Stimulated activated CD4-positive, alpha-beta T cell treated with anti-CD3 and anti-CD28 coated beads, Interleukin-12 subunit alpha, Interleukin-12 subunit beta, amount 100 ng/mL, for 24 hours (primary cell): ENCODE measurements at places on chromosomes 5 and 9.

GRCh38 chr5:97531549-97531948 is 348.5 kb upstream of the RIOK2 start:
- DNase-seq: no peak

DNA sequence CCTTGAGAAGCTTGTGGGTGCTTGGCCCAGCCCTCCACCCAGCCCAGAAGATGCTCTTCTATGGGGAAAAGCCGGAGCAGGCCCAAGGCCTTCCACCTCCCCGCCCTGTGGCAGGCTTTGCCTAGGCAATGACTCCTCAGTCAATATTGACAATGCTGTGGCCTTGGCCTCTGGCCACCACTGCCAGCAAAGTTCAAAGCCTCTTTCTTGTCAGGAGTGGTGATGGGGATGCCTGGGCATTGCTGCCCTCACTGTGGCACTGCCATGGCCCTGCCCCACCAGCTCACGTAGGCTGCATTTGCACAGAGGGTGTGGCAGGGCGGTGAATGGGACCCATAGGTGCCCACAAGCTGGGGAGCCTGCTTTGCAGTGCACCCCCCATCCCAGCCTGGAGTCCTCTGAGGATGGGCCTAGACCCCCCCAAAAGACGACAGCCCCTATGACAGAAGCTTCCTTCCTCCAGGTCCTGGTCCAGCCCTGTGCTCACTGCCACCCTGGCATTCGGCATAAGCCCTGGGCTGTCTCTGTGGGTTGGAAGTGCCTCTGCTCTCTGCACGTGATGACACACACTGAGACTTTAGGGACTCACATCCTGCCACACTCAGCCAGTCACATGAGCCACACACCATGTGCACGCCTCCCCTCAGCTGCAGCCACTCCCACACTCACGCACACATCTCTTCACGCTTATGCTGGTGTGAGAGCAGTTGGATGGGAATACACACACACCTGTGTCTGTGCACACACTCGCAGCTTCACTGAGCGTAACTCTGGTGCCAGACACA is 31.1 kb downstream of the MORN5 start:
- DNase-seq: no peak

GRCh38 chr9:36450110-36450732 is 50.2 kb upstream of the RNF38 start:
- no peak for DNase-seq

GRCh38 chr5:84779186-84779585 is 394.5 kb upstream of the EDIL3 start:
- DNase-seq: no peak

DNA sequence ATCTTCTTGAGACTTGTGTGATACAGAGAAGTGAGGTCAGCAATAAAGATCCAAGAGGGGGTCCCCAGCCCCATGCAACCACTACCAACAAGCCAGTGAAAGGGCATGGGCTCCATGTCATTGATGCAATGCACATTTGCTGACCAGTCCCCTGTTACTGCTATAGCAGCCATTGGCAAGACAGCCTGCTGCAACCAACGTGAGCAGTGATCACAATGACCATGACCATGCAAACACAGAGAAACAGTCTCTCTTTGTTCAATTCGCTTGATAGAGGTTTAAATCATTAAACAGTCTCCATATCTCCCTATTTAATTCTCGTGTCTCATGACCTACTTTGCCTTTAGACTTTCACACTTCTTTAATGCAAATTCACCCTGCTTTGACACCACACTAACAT is 30.0 kb upstream of the FOXB2 start:
- no peak for DNase-seq

DNA sequence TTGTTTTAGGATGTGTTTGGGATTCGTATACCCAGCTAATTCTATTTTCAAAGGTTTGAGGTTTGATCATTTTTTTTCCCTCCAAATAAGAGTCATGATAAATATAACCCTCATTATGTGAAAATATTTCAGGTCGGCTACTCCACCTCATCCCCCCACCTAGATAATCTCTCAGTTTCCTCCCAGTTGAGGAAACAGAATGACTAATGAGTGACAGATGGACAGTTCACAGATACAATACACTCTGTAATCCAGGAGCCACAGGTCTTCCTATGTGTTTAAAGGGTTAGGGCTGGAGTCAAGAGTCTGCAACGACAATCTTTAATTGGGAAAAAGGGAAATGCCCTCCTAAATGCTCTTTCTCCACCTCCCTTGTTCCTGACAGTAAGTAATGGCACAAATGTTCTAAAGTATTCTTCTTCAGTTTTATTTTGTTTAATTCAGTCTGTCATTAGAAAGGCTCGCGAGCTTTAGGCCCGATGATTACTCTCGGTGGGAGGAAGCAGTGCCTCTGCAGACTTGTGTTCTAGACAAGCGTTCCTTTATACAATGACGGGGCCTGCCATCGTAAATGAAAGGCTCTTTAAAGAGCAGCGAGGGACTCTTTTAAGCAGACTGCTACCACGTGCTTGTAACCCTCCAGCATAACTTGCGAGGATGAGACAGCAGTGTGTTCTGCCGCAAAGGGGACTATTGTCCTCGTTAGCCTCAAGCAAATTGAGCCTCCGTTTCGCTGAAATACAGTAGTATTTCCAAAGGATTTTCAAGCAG is 69.0 kb downstream of the MEF2C start:
- no peak for DNase-seq

GRCh38 chr5:155783791-155784190 is 543.2 kb upstream of the SGCD start:
- DNase-seq: no peak

GRCh38 chr5:138180183-138180782 is 1.4 kb downstream of the KIF20A start:
- no peak for DNase-seq

DNA sequence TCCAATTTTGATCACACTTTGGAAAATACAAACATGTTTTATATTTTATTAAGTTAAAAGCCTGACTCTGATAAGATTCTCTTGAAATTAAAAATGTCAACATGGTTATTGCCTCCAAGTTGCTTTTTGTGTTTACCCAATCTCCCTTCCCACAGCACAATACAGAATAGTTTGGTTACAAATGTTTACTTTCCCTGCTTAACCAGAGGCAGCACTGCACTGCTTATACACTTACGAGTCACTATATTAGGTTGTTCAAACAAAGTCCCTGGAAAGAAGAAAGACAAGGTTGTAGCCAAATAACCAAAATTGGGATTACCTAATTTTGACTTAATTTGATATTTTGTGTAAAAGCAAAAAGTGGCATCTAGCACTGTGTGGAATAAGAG is 25.9 kb downstream of the SRFBP1 start:
- DNase-seq: no peak

DNA sequence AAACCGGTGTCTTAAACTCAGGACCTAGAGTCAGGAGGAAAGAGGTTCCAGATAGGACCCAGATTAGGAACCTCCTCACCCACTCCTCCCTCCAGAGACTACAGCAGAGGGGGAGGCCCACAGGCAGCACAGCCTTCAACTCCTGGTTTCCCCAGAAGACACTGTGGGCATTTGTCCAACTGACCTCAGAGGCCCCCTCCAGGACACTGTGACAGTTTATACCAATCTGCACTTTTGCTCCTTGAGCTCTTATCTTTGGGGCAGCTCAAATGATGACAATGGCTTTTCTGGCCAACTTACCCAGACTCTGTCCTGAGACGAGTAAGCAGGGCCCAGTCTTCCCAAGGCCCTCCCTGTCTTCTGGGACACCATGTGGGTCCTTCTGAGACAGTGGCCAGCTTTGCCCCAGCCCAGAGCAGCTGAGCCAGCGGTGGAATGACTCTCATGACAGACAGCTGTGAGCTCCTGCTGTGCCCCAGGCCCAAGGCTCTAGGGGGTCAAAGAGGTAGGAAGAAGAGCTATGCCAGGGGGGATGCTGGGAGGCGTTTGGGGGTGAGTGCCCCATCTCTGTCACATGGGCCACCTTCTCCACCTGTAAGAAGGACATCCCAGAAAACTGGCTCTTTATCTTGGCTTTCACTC is 14.3 kb downstream of the OR2V2 start:
- no peak for DNase-seq

GRCh38 chr5:93039888-93040287 is 541.1 kb downstream of the NR2F1-AS1 start:
- DNase-seq: no peak

- no peak for DNase-seq
Observed at GRCh38 chr9:110030632-110031031, 177.3 kb downstream of the C9orf152 start.

DNA sequence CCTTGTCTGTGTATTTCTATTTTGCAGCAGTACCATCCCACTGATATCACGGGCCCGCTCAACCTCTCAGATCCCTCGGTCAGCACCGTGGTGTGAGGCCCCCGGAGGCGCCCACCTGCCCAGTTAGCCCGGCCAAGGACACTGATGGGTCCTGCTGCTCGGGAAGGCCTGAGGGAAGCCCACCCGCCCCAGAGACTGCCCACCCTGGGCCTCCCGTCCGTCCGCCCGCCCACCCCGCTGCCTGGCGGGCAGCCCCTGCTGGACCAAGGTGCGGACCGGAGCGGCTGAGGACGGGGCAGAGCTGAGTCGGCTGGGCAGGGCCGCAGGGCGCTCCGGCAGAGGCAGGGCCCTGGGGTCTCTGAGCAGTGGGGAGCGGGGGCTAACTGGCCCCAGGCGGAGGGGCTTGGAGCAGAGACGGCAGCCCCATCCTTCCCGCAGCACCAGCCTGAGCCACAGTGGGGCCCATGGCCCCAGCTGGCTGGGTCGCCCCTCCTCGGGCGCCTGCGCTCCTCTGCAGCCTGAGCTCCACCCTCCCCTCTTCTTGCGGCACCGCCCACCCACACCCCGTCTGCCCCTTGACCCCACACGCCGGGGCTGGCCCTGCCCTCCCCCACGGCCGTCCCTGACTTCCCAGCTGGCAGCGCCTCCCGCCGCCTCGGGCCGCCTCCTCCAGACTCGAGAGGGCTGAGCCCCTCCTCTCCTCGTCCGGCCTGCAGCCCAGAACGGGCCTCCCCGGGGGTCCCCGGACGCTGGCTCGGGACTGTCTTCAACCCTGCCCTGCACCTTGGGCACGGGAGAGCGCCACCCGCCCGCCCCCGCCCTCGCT is 1.9 kb downstream of the LRRC26 start:
- no peak for DNase-seq

DNA sequence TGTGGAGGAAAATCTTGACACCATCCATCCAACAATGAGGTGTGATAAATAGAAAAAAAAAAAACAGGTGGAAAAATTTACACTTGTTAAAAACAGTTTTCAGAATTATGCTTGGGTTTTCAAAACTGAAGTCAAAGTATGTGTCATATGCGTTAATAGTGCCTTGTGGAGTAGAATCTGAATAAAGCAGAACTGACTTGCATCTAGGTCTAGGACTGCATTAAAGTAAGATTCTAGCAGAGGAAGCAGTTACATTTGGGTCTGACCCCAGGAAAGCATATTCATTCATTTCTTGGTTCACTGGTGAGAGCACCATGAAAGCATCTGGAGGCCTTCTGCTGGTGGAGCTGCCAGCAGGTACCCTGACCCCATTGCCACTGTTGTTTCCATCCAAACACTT is 89.0 kb downstream of the MARCHF3 start:
- no peak for DNase-seq

GRCh38 chr9:35051069-35051967 is 21.1 kb downstream of the VCP start:
- DNase-seq: peak; percentile 38

DNA sequence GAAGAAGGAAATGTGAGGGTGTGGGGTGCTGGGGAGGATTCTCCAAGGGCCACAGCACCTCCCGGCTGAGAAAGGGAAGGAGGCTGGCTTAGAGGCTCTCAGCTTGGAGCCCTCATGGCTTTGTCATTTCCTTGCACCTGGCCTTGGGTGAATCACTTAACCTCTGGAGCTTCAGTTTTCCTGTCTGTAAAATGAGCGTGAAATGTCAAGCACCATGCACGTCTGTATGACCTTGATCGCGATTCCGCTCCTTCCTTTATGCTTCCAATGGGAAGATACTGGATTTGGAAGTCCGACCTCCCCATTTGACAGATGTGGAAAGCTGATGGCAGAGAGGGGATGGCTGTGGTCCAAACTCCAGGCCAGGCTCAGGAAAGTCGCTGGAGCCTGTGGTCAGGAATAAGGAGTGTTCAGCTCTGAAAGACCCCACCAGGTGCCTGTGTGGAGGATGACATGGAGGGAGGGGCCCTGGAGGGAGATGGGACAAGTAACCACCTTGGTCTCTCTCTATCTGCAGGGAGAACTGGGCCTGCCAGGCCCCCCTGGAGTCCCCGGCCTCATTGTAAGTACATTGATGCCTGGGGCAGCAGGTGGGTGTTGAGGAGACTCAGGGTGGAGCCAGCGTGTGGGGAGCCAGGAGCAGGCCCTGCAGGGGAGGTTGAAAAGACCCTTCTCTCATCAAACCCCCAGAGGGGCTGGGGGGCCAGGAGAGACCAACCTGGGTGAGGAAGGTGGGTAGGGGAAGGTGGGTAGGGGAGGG is 66.5 kb downstream of the COL27A1 start:
- DNase-seq: no peak

- no peak for DNase-seq
Observed at GRCh38 chr5:127801751-127802476, 98.7 kb downstream of the CCDC192 start.

DNA sequence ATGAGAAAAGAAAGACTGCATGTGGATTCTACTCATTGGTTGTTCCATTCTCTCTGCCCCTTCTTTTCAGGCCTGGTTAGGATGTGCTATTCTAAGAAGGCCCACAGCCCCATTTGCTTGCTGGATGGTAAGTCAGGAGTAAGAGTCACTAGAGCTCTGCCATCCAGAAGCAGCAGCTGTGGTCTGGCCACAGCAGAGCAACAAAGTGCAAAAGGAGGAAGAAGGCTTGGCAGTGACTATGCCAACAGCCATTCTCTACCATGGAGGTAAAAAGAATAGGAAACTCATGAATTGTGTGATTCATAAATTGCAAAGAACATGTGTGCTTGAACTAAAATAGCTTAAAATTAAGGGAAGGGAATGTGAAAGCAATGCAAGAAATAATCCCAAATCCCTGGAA is 20.9 kb downstream of the KLHL3 start:
- no peak for DNase-seq

DNA sequence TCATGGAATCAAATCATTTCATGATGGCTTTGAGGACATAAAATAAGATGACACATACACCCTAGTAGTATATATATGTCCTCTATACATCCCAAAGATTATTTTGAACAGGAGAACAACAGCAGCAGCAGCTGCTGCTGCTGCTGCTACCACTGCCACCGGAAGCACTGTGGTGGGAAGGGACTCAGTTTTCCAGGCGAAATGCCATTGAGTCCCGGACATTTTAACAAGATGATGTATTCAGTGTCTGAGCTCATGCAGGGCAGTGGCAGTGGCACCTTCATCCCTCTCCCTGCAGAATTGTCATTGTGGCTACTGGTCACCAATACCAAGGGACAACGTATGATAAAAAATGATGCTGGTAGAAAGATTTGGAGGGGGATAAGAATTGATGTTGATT is 151.3 kb downstream of the CHSY3 start:
- no peak for DNase-seq

- no peak for DNase-seq
Observed at GRCh38 chr9:70449461-70449860, 35.0 kb upstream of the KLF9 start.

- no peak for DNase-seq
Observed at GRCh38 chr5:110105692-110106091, 416.0 kb downstream of the MAN2A1 start.
